ENCODE measurements at places on chromosomes 1 and 21.

DNA sequence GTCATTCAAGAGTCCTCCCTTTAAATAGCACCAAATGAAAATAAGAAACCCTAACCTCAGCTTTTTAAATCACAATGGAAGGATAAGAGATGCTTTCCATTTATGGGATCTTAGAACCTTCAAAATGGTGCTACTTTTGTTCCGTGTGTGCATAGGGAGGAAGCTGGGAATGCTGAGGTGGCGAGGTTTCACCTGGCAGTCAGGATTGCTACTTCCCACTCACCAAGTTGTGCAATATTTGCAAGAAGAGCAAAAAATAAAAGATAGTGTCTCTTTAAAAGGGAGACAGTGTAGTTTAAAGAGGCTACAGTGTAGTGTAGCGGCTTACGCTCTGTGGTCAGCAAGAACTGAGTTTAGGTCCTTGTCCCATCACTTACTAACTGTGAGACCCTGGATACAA lies 392.4 kb upstream of the ST6GALNAC5 start:
- no peak for DNase-seq

DNA sequence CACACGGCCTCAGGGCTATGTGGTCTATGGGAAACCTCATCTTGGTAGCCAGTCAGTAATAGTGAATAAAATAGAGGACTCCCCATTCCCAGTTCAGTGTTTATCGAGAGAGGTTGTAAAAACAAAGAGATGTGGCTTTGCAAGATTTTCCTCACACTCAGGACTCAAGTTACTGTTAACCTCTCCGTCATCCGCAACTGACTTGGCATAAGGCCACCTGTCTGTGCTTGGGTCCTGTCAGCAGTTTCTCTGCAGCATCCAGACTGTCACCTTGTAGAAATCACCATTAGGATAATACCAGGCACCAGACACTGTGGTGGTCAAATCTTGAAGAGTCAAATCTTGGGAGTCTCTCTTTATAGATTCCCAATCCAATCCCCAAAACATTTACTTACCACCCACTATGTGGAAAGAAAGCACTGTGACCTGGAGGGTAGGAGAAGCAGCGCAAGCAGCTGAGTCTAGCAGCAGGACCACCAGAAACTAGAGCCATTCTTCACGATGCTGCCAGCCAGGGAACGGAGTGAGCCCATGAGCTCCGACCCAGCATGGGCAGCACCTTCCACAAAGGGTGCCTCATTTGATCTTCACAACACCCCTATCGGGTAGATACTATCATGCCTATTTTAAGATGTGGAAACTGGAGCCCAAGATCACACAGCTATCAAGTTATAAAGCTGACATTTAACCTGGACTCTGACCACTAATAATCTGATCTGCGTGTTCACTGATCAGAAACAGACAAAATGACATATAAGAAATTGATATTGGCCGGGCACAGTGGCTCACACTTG lies 5.6 kb upstream of the GPR25 start:
- DNase-seq = no peak

- DNase-seq = no peak
Measured at GRCh38 chr1:224493269-224493668, 58.7 kb upstream of the WDR26 start.

DNA sequence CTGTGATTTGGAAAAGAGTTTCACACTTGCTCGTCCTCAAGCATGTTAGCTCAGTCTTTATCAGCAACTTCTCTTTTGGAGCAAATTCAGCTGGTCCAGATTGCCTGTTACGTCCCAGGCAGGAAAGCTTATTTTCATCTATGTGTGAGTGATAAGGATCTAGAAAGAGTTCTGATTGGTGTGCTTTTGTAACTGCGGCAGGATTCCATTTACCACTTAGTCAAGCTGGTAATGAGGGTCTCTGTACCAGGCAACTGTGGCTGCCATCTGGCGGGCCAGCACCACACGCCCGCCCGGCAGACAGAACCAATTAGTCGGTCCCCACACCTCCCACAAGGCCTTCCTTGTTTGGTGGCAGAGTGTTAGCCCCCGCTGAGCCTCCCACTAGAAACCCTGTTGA lies 21.0 kb downstream of the C1orf87 start:
- DNase-seq = no peak

DNA sequence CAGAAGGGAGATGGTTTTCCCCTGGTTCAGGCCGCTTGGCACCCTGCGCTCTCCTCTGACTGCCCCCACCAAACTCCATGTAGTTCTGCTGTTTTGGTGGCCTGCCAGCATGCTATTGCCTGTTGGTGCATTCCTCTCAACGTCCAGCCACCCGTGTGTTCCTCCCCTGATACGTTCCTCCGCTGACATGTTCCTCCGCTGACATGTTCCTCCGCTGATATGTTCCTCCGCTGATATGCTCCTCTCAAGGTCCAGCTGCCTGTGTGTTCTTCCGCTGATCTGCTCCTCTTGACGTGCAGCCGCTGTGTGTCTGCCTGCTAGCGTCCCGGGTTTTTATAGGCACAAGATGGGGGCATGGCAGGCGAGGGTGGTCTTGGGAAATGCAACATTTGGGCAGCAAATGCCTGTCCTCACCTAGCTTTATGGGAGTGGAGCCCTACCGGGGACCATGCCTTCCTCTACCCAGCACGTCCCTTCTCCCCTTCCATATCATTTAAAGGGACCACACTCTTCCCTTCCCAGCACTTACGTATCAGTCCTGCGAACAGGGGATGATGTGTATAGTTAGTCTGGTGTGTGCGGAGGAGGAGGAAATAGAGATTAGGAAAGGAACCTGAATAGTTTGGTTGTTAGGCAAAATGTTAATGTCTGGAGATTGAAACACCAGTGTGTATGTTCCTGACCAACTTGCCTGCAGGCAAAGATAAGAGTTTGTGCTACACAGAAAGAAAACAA lies 40.6 kb upstream of the PLA2G5 start:
- no peak for DNase-seq

GRCh38 chr1:41241749-41242341 lies at the start of gene SCMH1:
SCMH1 (minus strand) TSS chr1:41242306; CDS start chr1:41186133, 56,173 bp downstream.
- peak; percentile 62 for DNase-seq

DNA sequence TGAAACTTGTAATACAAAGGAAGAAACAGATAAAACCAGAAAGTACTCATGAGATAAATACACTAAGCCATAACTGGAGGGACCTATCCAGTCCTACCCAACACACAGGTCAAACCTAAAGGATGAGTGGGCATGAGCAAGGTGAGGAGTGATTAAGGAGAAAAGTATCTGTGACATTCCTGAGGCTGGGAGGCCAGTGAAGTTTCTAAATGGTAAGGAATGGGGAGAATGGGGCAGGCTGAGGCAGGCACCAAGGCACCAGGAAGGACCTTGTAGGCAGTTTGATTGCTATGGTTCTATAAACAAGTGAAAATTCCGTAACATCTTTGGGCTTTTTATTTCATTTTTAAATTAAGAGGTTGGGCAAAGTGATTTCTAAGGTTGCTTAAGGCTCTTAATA lies 10.4 kb downstream of the DDX59 start:
- DNase-seq = no peak

- DNase-seq = no peak
Measured at GRCh38 chr1:112520166-112520565, 11.4 kb downstream of the WNT2B start.

GRCh38 chr1:194795917-194796593 lies 1609.6 kb upstream of the B3GALT2 start:
- DNase-seq = no peak

- DNase-seq = no peak
Measured at GRCh38 chr1:3884966-3885365, 15.1 kb downstream of the C1orf174 start.

GRCh38 chr1:222994511-222995235 lies 148.4 kb downstream of the TLR5 start:
- no peak for DNase-seq

GRCh38 chr21:27681038-27681437 lies 714.1 kb upstream of the ADAMTS5 start:
- DNase-seq = no peak

DNA sequence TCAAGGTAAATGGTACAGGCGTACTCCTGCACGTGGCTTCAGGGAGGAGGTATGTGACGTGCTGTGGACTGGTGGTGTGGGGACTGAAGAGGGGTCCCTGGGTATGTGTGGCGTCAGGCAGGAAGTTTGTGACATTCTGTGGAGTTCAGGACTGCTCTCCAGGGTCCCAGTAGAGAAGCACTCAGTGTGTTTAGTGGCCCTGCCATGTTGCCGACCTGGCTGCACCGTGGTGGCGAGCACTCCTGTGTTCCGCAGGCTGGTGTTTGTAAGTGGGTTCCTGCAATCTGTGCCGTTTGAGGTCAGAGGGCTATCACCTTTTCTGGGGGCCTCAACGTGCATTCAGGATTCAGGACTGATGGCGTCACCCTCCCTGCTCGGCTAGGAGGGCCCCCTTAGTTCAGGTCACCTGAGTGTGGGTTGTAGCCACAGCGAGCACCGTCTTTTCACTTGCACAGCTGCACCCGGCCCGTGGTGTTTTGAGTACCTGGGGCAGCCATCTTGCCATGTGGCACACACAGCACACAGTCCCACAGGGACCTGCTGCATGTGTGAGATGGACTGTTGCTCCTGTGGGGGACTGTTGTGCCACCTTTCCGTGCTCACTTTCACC lies 26.5 kb downstream of the SNAP47 start:
- no peak for DNase-seq

DNA sequence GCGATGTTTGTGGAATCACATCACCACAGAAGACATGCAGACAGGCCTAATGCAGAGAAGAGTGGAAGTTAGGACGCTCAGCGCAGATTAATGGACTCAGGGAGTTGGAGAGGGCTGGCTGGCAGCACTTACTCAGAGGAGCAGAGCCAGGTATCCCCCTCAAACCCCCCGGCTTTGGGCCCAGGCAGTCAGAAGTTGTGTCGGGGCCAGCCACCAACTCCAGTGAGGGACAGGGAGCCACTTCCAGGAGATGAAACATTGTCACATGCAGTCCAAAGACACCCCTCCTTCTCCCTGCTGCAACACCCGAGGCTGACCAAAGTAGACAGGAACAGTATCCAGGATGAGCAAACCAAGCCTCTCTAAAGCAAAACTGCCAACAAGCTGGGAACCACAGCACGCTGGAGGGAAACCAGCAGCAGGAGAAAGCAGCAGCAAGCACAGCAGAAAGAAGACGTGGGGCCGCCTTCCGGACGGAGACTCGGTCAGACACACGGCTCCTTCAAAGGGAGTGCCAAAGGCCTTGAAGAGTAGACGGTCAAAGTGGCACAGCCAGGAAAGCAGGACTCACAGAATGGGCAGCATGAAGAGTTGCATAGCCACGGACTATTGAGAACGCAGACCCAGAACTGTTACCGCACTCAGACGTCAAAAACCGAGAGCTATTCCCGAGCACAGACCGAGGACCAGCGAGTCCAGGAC lies 149.3 kb downstream of the PCBP3 start:
- DNase-seq = no peak

DNA sequence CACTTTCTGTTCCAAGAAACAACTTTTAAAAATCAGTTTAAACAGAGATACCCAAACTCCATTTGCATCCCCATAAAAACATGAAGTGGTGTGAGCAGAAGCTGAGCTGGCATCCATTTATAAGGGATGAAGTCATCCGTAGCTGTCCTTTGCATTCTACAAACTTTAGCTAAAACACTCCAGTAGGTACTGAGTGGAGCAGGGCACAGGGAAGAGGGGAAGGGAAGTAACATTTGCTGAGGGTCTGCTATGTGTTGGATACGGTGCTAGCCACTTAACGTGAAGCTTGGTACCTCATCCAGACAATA lies 32.9 kb downstream of the VWA5B1 start:
- no peak for DNase-seq

DNA sequence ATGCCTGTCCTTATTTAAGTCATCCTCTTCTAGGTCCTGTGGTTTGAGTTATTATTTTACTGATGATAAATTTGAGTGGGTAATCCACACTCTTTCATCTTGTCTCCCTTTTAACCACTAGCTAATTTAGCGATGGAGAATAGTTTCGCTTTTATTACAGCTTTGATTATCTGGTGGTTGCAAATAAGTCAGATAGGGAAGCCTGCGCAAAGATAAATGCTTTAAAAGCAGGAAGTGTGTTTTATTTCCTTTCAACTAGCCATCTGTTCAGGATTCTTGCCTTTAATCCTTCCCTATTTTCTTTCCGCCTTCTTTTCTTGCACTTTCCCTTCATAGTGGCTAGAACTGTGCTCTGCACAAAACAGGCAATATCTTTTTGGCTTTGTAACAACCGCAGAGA lies 129.0 kb downstream of the TGFB2 start:
- DNase-seq = no peak

DNA sequence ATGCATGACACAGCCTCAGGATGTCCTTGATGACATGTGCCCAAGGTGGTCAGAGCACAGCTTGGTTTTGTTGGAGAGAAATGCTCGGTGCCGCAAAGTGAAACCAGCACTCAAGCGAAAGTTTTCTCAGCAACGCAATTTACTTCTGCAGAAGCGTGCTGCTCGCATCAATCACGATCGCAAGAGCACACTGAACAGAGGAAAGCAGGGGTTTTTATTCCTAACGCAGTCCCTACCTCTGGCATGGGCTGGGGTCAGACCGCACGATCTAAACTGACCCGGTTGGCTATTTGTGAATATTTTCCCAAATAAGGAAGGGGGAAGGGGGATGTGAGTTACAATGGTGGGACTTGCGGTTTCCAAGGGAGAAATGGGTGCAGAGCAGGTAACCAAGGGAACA lies 809 bp upstream of the ZNF669 start:
- no peak for DNase-seq

DNA sequence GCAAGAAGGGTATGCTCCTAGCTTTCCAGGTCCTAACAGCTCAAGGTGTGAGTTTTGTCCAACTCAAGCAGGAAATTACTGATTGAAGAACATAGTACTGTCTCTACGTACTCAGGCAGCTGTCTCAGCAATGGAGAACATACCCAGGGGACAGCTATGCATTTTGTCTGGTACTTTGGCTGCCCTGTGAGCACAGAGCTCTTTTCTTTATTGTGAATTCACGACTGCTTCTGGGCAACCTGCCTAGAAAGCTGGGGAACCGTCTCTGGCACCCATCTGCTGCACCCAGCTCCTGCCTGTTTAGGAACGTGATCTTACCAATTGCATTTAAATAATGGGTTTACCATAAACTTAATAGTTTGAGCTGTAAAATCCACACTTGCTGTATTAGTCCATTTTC lies 258.1 kb downstream of the HHAT start:
- no peak for DNase-seq

DNA sequence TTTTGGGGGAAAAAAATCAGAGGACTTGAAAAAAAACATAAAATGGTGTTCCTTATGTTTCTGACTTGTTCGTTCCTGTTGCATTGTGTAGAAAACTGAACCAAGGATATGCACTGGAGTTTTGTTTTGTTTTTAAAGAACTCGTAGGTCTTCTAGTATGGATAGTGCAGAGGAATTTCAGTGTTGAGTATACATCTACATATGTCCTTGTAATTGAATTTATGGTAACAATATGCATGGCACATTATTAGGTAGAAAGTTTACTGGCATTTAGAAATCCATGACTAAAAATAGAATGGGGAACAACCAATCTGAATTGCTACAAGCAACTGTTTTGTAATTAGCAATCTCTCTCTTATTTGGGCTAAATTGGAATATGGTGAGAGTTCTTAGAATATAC lies 188.3 kb upstream of the ZRANB2 start:
- no peak for DNase-seq

GRCh38 chr1:43288058-43288784 lies 2.8 kb upstream of the C1orf210 start:
- no peak for DNase-seq

- DNase-seq = no peak
Measured at GRCh38 chr1:119141660-119142059, 1.2 kb upstream of the WARS2 start.

- no peak for DNase-seq
Measured at GRCh38 chr1:2251786-2252185, 23.7 kb downstream of the SKI start.

Measured in endothelial cell (in vitro differentiated cells).